ENCODE measurements at places on chromosomes 12 and 14.
A peak's percentile ranks its signal among the peaks of the same experiment; 100 is the strongest.

DNA sequence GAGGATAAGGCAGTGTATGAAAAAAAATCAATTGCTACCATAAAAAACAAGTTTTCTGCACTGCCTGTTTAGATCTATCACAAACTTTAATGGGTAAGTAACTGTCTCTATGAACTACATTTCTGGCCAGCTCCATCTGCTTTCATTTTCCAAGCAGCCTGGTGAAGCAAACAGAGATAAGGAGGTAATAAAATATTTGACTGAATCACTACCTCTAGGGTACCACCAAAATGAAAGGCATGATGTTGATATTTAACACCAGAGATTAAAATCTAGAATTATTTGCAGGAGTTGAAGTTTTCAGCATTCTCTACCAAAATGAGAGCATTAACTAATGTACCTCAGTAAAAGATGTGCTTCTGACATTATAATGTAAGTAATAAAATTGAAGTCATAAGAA lies 863.5 kb upstream of the MGAT4C start:
- no peak for DNase-seq

- DNase-seq, result no peak
These were observed 5.2 kb upstream of the FKBP11 start for GRCh38 chr12:48930475-48930874.

- DNase-seq, result no peak
These were observed 1.4 kb downstream of the PCK2 start for GRCh38 chr14:24095271-24096068.

DNA sequence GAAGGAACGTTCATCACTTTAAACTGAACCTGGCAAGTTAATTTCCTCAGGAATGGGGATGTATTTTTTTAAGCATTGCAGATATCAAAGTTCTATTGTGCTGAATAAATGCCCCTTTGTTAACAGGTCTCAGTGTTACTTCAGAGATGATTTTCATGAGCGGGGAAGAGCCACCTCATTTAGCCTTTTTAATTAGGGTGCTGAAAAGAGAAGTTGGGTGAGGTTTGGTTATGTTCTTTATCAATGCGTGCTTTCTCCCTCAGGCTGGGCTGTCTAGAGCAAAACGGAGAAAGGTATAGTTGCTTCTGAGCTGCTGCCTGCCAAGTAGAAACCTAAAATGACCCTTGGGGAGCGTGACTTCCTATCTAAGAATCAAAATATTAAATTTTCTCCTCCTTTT lies 8.0 kb upstream of the HIP1R start:
- no peak for DNase-seq

- DNase-seq, result peak; percentile 1
These were observed 414.5 kb downstream of the PCNX1 start for GRCh38 chr14:71321574-71322315.

All from stimulated activated CD8-positive, alpha-beta memory T cell treated with anti-CD3 and anti-CD28 coated beads, Interleukin-15, amount 100 ng/mL, for 24 hours (primary cell).